ELR (cell line): ENCODE measurements at places on chromosomes 11 and 22.
A peak's percentile ranks its signal among the peaks of the same experiment; 100 is the strongest.

DNA sequence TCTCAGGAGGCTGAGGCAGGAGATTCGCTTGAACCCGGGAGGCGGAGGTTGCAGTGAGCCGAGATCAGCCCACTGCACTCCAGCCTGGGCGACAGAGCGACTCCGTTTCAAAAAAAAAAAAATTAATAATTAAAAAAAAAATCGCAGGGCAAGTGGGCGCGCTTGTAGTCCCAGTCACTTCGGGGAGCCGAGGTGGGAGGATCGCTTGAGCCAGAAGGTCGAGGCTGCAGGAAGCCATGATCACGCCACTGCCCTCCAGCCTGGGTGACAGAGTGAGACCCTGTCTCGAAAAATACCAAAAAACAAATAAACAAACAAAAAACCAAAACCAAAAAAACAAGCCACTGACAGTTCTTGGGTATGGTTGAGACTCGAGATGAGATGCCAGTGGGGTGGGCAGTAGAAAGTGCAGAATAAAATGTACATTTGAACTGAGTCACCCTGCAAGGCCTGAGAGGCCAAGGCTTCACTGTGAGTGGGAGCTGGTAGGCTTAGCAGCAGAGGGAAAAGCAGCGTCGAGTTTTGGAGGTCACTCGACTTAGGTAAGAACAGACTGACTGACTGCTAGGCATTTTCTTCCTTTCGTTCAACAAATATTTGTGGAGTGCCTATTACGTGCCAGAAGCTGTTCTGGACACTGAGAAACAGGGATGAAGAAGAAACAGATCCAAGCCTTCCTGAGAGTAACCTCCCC lies 635 bp upstream of the LDHA start:
- no peak for DNase-seq

DNA sequence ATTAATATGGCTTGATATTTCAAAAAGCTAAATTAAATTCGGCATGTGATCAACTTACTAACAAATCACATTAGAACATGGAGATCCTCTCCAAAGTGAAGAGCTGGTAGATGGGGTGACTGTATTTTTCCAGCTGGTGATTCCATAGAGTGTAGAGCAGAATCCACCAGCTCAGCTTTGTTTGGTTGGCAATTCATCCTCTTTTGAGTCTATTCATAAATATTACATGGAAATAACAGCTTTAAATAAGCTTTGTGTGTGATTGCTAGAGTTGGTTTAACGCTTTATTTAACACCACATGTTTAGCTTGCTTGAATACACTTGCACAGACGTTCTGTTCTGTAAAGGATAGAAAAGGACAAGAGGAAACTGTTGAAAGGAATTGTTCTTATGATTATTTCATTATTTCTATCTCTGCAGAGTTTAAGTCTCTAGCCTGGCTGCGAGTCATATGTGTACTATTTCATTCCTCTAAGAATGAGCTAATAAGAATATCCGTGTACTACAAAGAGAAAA lies 738.3 kb upstream of the KIRREL3 start:
- DNase-seq = no peak

GRCh38 chr11:89182773-89183518 lies 5.3 kb downstream of the TYR start:
- no peak for DNase-seq

DNA sequence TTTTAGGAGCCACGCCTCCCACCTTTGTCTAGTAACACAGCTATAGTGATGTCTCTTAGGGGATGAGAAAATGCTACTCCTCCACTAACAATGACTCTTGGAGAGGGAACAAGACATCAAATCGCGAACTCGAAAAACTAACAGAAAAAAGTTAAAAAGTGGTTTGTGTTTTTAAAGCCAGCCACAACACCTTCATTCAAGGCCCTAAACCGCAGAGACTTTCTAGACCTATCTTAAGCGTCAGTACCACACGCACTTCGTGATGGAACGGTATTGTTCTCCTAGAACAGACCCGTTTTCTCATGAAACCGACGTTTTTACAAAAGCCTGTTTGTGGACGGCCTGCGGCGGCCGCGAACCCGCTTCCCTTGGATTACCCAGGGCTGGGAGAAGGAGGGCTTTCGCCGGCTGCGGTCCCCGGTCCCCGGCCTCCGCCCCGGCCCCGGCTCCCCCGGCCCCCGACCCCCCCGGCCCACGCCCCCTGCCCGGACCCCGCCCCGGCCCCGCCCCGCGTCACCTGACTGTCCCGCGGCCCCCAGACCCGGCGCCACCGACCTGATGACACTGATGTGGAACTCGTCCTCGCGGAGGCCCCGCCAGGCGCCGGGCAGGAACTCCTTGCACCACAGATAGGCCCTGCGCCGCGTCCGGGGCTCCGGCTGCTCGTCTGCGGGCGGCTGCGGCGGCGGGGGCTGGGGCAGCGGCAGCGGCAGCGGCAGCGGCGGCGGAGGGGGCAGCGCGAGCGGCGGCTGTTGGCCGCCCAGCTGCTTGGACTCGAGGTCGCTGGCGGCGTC lies 718 bp downstream of the CHKA start:
- peak; percentile 54 for DNase-seq

GRCh38 chr11:2882396-2883110 lies 3.0 kb downstream of the CDKN1C start:
- DNase-seq = no peak

DNA sequence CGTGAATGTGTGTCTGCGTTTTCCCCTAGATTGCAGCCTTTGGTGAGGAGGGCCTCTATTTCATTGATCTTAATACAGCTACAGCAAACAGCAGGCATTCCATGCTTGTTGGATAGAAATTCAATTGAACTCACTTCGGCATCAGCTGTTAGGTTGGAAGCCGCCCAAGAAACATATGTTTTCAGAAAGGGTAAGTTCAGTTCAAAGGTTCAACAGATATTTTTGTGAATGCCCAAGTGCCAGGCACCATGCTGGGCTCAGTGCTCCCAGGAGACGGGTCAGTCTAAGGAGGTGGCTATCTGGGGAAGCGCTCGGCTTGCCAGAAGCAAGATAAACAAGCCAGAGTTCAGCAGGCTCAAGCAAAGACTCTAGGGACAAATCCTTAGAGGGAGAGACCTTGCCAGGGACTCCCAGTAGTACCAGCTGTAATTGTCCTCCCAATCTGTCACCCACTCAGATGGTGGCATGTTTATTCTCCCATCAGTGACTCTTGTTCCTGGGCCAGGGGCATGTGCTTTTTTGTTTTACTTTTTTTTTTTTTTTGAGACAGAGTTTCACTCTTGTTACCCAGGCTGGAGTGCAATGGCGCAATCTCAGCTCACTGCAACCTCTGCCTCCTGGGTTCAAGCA lies 64.5 kb upstream of the LARGE1 start:
- no peak for DNase-seq

DNA sequence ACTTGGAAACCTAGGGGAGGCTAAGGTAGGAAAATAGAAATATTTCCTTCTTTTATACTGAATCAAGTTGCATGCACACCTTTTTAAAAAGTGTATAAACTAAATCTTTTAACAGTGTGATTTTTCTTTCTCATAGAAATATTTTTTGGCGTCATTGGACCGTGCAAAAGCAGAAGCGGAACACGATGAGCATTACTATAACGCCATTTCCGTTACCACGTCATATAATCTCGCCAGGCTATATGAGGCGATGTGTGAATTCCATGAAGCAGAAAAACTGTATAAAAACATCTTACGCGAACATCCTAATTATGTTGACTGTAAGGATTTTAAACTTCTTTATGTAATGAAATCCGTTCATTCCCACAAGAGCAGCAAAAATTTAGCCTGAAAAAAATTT lies 13.4 kb downstream of the CTR9 start:
- DNase-seq = no peak
